NCI-H345 (cell line): ENCODE measurements at places on chromosomes 3 and 15.

GRCh38 chr15:81161160-81161673, 27.1 kb downstream of the CFAP161 start:
- DNase-seq = no peak

DNA sequence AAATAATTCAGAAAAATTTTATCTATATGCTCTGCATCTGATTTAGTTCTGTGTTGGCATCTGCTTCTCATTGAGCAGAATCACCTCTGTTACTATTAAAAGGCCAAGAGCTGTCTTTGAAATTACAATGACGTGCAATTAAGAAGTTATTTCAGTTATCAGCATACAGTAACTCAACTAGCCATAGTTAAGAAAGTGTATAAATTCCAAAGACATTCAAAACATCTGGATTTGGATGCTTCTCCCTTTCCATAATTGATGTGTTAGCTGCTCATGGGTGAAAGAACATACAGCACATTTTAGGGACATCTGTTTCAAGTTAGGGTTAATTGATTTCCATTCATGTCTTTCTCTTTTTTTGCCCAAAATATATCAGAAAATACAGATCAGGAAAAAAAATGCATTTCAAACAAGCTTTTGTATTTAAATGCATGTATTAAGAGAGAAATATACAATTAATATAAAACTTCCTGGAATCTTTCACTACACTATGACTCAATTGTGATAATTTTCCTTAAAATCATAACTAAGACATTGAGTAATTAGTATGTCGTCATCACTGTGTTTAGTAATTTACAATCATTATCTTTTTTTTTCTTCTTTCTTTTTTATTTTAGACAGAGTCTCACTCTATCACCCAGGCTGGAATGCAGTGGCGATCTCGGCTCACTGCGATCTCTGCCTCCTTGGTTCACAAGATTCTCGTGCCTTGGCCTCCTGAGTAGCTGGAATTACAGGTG, 82.7 kb upstream of the MBNL1 start:
- DNase-seq = no peak

DNA sequence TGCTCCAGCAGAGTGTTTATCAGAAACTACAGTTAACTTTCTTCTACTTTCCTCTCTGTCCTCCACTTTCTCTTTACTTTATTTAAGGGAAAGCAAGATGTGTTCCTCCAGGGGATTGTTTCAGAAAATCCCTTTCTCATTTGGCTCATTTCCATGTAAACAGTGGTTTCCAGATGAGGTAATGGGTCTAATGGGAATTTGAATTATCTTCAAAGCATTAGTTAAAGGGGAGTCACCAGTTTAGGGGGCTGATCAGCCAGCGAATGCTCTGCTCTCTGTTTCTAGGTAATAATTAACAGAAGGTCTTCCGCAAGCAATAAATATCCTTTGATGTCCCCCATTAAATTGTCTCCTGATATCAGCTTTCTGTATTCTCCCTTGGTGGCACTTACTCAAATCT, 30.4 kb upstream of the ZNF639 start:
- no peak for DNase-seq

- DNase-seq = no peak
These were observed 233.3 kb upstream of the NR2E3 start for GRCh38 chr15:71577071-71577470.

DNA sequence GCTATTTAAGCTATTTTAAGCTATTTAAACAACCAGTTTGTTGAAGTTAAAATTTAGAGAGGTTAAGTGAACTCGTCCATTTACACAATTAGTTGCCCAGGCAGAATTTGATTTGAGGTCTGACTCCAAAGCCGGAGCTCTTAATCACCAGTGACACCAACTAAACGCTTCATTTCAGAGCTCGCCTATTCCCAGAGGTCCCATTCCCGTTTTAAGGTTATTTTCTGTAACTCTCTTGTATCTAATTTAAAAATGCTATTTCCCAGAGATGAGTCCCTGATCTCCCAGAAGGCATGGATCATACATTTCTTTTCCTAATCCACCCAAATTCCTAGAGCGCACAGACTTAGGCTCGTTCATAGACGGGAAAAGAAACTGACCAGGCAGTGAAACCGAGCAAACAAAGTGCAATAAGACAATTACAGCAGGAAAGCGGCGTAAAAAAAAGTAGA, 904 bp upstream of the MCTP2 start:
- DNase-seq = no peak

DNA sequence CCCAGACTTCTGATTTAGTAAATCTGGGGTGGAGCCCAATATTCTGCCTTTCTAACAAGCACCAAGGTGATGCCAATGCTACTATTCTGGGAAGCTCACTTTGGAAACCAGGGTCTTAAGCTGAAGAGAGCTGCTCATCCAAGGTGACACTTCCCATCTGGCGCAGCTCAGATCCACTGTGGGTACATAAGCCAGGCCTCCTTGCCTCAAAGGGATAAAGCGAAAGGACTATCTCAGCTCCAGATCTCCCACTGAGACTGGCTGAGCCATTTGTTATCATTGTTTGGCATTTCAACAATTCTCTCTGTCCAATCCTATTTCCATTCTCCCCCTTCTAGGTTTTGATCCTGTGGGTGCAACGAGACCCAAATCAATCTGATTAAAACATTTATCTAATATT, 323.8 kb downstream of the GBE1 start:
- DNase-seq = no peak

GRCh38 chr3:19093084-19093483, 55.2 kb upstream of the KCNH8 start:
- no peak for DNase-seq

DNA sequence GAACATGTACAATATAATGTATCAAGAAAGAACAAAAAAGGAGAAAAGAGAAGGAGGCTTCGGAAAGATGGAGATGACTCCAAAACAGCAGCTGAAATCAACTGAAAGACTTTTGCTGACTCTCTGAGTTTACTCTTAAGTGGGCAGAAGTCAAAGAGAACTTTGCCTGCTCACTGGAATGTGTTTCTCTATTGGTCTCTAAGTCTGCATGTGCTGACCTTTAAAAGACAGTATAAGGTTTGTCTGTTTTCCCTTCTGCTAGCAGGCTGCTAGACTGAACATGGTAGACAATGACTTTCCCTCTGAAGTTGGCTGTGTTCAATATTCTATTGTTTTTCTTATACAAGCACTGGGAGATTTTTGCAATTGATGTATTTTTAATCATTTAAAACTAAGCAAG, 7.2 kb upstream of the MAP4 start:
- DNase-seq = no peak

GRCh38 chr3:177424521-177424920, 227.2 kb upstream of the TBL1XR1 start:
- DNase-seq = no peak

- no peak for DNase-seq
These were observed at the start of gene CERS3 for GRCh38 chr15:100528833-100529428. Gene CERS3, minus strand, starts transcription at chr15:100528950. Its CDS starts 27,101 bp downstream, at chr15:100501849.

DNA sequence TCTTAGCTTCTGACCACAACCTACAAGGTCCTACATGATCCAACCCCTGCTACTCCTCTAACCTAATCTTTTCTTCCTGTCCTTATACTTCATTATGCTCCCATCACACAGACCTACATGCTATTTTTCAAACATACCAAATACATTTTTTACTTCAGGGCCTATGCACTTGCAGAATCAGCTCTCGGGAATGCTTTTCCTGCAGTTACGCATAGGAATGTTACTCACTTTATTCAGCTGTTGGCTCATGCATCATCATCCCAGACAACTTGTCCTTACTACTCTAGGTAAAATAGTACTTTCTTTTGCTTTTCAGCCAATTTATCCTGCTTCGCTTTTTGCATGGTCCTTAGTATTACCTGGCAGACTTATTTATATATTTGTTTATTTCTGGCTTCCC, 105.6 kb downstream of the OXSM start:
- no peak for DNase-seq

- no peak for DNase-seq
These were observed 556 bp downstream of the USP19 start for GRCh38 chr3:49120096-49120437.

DNA sequence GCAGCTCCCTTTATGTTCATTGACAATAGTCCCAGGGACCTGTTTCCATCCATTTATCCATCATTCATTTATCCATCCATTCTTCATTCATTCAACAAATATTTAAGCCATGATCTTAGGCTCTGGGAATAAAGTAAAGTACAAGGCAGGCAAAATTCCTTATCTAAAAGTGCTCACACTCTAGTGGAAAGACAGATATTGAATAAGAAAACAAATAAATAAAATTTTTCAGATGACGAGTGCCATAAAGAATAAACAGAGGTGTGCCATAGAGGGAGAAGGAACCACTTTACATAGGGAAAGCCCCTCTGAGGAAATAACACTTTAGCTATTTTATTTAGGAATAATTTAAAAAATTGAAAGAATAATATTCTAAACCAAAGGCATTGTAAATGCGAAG, 76.2 kb downstream of the COL8A1 start:
- DNase-seq = no peak

DNA sequence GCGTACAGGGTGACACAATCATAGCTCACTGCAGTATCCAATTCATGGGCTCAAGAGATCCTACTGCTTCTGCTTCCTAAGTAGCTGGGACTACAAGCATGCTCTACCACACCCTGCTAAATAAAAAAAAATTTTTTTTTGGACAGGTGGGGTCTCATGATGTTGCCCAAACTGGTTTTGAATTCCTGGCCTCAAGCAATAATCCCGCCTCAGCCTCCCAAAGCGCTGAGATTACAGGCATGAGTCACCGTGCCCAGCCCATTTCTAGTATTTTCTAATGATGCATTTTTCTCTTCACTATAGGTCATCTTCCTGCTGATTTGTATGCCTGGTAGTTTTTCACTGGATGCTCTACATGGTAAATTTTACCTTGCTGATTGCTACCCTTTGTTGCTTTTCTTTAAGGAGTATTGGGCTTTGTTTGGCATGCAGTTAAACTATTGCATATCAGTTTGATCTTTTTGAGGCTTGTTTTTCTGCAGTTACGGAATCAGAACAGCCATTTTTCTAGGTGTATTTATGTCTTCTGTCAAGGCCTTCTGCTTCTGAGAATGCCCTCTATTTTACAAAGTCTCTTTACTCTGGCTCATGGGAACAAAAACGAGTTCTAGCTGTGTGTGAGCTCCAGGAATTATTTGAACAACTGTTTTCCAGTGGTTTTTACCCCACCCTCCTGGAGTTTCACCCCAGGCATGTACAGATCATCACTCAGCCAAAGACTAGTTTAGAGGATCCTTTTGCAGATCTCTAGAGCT, 14.2 kb upstream of the NPTN start:
- DNase-seq = no peak
